Renal pelvis (tissue), 12 donors: ENCODE measurements at places on chromosomes 5 and 9. TPM values are rescaled to one million over a fixed set of nuclear protein-coding genes. Genes with fewer than 3 reads are reported as not detected.

SLC36A1 gene
- 7.3 TPM for polyA plus RNA-seq

SPINK6 gene
- polyA plus RNA-seq: not detected

ELOVL7 gene
- polyA plus RNA-seq: 21.9 TPM

PLCXD3 gene
- polyA plus RNA-seq: 0.46 TPM

ITGA1 gene
- polyA plus RNA-seq: 46.8 TPM

OR1J2 gene
- not detected for polyA plus RNA-seq

PCDHB7 gene
- polyA plus RNA-seq: 3.5 TPM
